Aorta (tissue), 5 donors: ENCODE measurements at places on chromosomes 1 and 21. TPM values are rescaled to one million over a fixed set of nuclear protein-coding genes. Genes with fewer than 3 reads are reported as not detected.

DNA sequence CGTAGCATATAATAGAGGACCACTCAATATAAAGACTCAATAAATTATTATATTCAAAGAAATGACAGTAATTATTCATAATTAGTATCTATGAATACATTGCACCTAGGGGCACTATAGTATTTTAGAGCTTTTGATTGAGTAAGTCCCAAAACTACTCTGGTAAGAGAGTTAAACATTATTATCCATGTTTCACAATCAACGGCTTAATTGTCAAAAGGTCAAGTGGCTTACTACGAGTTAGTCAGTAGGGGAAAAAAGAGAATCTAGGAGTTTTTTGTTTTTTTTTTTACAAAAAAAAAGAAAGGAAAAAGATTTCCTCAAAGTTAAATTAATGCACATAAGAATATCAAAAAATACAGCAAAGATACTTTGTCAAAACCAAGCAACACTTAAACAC, 20.4 kb upstream of the LAMC1 start:
- no peak for DNase-seq

PSMD4 gene
- 118 TPM for total RNA-seq

LORICRIN gene
- total RNA-seq = not detected

PPM1J gene
- 4.3 TPM for total RNA-seq

FCGR3B gene
- total RNA-seq = 6.3 TPM

DNA sequence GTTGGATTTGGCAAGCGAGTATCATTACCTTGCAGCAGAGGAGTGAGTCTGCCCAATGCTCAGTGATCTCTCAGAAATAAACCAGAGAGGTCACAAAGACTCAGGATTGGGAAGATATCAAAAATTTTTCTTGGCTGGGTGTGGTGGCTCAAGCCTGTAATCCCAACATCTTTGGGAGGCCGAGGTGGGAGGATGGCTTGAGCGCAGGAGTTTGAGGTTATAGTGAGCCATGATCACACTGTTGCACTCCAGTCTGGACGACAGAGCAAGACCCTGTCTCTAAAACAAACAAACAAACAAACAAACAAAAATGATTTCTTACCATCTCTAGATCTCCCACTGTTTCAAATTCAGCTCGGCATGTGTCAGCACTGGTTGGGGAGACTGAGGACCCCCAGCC, 13.3 kb upstream of the BECN2 start:
- DNase-seq = no peak

DNA sequence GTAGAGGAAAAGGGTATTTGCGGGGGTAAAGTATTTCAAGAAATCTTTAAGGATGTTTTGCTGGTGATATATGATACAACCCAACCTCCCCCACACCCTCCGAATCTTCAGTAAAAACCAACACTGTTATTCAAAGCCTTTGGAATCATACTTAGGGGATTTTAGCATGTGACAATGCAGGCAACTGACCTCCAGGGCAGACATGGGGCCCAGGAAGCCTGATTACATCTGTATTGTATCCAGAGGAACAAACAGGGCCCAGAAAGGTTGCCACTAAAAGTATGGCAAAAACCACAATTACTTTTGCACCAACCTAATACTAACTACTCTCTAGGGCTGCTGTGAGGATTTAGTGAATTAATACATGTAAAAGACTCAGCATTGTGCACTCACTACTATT, 43.9 kb upstream of the CNN3 start:
- DNase-seq = no peak

DNA sequence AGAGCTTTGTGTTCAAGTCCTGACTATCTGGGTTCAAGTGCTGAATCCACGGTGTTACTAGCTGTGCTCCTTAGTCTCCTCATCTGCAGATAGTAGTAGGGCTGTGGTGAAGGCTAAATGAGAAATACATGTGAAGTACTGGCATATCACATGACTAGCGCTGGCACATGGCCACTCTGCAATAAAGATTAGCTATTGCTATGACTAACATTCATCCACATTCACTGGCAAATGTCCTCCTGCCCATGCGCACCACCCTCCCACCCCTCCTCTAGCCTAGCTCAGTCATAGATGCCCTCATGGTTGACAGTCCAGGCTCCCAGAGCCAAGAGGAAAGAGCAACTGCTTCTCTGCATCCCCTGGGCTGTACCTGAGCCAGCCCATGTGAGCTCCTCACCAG, 8.5 kb upstream of the COL8A2 start:
- DNase-seq = peak; percentile 94

RUNX3 gene
- 4.4 TPM for total RNA-seq

- no peak for DNase-seq
Observed at GRCh38 chr1:61097722-61098121, 15.4 kb downstream of the NFIA start.

DNA sequence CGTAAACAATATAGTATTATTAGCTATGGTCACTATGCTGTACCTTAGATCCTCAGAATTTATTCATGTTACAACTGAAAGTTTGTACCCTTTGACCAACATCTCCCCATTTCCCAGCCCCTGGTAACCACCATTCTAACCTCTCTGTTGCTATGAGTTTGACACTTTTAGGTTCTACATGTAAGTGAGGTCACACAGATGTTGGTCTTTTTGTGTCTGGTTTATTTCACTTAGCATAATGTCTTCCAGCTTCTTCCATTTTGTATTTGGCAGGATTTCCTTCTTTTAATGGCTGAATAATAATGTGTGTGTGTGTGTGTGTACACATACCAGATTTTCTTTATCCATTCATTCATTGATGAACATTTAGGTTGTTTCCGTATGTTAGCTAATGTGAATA, 139.5 kb downstream of the FAF1 start:
- DNase-seq = no peak
